H7 (cell line): ENCODE measurements at places on chromosomes 4 and X.

DNA sequence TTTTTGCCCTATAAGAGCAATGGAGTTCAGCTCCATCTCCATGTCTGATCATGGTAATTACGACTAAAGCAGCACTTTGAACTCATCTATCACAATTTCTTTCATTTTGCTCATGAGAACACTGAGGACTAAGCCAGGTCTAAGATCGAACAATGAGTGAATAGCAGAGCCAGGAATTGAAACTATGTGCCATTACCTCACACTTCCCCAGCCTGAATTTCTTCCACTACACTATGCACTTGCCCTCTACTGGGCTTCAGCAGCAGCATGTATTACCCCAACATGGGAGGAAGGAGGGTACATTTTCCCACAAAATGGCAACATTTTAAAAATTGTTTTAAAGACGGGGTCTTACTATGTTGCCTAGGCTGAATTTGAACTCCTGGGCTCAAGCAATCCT, 274.7 kb upstream of the FGF13 start:
- DNase-seq = no peak

DNA sequence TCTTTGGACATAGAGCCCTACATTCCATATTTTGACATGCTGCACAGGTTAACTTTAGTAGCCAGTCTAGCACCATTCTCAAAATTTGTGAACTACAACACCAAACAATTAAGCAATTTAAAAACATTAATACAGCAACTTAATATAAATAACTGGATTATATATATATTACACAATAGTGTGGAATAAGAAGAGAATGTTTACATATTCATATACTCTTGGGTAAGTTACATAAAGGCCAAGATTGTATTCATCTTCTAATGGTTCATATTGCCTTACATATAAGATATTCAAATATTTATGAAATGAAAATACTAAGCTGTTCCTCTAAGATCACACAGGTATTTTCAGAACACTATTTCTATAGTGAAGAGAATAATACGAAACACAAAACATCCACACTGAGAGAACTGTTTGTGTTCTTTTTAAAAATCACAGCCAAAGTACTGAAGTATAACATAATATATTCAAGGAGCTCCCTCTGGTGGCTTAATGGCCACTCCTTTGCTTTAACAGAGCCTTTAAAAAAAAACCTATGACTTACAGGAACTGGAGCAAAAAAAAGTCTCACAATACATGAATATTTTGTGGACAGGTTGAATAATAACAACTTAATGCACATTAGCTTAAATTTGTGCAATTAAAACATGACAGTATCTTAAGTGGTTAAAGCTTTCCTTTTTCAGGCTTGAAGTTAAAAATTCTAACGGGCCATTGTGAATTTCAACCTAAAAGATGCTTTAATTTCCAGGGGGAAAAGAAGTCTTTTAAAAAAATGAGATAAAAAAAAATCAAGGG, 46.2 kb downstream of the NEK1 start:
- DNase-seq = peak; percentile 39

DNA sequence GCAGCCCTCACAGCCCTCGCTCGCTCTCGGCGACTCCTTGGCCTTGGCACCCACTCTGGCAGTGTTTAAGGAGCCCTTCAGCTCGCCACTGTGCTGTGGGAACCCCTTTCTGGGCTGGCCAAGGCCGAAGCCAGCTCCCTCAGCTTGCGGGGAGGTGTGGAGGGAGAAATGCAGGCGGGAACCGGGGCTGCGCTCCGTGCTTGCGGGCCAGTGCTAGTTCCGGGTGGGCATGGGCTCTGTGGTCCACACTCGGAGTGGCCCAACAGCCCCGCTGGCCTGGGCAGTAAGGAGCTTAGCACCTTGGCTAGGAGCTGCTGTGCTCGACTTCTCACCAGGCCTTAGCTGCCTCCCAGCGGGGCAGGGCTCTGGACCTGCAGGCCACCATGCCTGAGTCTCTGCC, 192.6 kb downstream of the COX18 start:
- no peak for DNase-seq

GRCh38 chrX:133054761-133055405, 42.0 kb downstream of the USP26 start:
- no peak for DNase-seq

GRCh38 chrX:9586992-9587392, 122.1 kb downstream of the TBL1X start:
- peak; percentile 80 for DNase-seq

DNA sequence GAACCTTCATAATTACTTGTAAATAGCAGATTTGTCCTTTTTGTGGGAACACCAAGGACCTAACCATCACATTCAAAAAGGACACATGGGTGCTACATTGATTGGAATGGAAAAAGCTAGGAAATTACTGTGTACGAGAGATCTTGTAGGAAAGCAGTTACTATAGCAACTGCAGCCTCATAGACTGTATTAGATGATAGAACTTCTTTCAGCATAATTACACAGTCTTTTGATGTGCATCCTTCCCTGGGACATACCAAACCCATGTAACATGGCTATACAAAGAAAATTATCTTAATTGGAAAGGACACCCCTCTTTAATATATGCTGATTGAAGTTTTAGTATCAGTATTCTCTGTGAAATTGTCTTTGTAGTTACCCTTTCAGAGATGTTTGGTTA, 130.7 kb upstream of the CTSO start:
- no peak for DNase-seq

GRCh38 chr4:152601156-152601555, 65.3 kb upstream of the FBXW7 start:
- DNase-seq = no peak

GRCh38 chr4:86961605-86962295, 26.9 kb downstream of the AFF1 start:
- no peak for DNase-seq
